Esophagus squamous epithelium (tissue), 5 donors: ENCODE measurements at places on chromosomes 12 and 14. TPM values are rescaled to one million over a fixed set of nuclear protein-coding genes. Genes with fewer than 3 reads are reported as not detected.

SERPINA12 gene
- total RNA-seq: not detected

KCNH3 gene
- total RNA-seq: not detected

ASIC1 gene
- 1.7 TPM for total RNA-seq

IKZF4 gene
- total RNA-seq: 2.0 TPM

OTX2 gene
- total RNA-seq: not detected

GALNT16 gene
- total RNA-seq: 0.53 TPM

PTCSC3 gene
- total RNA-seq: not detected

SMOC1 gene
- 1.1 TPM for total RNA-seq

KRAS gene
- 19.3 TPM for total RNA-seq

PLEKHD1 gene
- total RNA-seq: not detected

TIMELESS gene
- 10.0 TPM for total RNA-seq

MSRB3 gene
- total RNA-seq: 8.2 TPM

SPIC gene
- total RNA-seq: not detected

SLC15A4 gene
- 38.1 TPM for total RNA-seq

HOXC12 gene
- not detected for total RNA-seq

RFX4 gene
- total RNA-seq: not detected
